ENCODE measurements at places on chromosomes 13 and 19. TPM values are rescaled to one million over a fixed set of nuclear protein-coding genes. Genes with fewer than 3 reads are reported as not detected.

SIGLEC5 gene
- total RNA-seq, result not detected

PLVAP gene
- total RNA-seq, result 0.50 TPM

GARIN5B gene
- total RNA-seq, result not detected

KRTDAP gene
- not detected for total RNA-seq

ZNF528 gene
- total RNA-seq, result 24.2 TPM

MCEMP1 gene
- not detected for total RNA-seq

APLP1 gene
- 6.7 TPM for total RNA-seq

CGB2 gene
- total RNA-seq, result not detected

MYO1F gene
- total RNA-seq, result 0.22 TPM

LRRC4B gene
- 0.12 TPM for total RNA-seq

U2AF2 gene
- total RNA-seq, result 117 TPM
